ENCODE measurements at places on chromosomes 4 and X. TPM values are rescaled to one million over a fixed set of nuclear protein-coding genes. Genes with fewer than 3 reads are reported as not detected.

The SPACA5 gene
- polyA plus RNA-seq = not detected

The PGAM4 gene
- polyA plus RNA-seq = not detected

DNA sequence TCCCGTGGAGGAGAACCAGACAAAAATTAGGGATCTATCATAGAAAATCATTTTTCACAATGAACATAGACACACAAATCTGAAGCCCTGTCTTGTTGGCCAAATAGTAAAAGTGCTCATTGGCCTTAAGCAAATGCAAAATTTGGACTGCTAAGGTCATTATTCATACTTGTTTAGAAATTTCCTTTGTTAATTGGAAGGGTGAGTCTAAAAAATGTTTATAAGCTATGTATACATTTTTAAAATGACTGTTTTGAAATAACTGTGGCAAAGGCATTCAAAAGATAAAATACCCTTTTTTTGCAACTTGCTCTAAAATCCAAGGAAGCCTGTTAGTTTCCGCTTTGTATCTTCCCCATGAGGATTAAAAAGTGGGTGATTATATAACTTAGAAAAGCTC, 195.0 kb downstream of the ZNF330 start:
- no peak for DNase-seq

GRCh38 chrX:127888767-127889166, 163.4 kb downstream of the ACTRT1 start:
- no peak for DNase-seq

DNA sequence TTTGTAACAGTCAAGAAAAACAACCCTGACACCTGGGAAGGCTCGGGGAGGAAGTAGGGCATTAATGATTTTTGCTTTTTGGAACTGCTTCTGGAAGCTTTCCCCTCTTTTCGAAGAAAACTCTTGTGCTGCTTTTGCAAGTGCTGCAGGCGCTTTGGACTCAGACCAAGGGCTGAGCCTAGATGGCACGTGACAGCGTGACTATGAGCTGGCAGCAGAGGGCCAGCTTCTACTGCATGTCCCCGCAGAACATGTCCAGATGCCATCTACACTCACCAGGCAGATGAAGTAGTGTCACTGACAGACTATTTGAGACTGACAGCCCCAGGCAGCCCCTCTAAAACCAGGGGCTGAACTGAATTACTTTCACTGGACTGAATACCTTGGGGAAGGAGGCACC, 6.2 kb downstream of the NR0B1 start:
- DNase-seq = peak; percentile 72

DNA sequence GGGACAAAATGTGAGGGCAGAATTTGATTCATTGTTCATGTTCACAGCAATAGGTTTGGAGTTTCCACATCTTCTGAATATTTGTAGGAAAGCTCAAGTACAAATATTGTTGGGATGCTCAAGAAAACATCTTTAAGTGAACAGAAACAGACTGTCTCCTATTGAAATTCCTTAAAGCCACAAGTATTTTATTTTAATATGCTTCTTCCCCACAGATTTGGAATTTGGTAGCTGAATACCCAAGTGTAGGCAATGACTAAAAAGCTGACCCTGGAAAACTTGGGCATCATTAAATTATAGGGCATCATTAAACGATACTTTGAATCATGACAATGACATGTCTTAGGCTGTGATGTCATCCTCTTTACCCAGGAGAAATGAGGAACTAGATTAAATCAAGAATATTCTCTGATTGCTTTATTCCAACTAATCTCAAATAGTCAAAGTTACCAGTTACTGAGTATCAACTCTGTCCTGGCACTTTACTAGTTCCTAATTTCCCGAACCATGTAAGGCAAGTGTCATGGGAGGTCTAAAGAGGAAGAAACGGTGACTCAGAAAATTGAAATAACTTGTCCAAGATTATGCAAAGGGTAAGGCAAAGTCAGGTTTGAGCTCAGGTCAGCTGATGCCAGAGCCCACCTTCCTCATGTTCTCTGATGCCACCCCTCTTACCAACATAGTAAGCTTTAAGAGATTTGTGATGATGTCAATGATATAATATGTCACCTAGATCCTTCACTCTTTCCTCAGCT, 223.1 kb upstream of the LEF1 start:
- DNase-seq = no peak

- DNase-seq = no peak
Measured at GRCh38 chr4:54915276-54915675, 210.1 kb downstream of the KDR start.

- peak; percentile 7 for DNase-seq
Measured at GRCh38 chrX:150370589-150371312, 7.6 kb downstream of the MAMLD1 start.

- DNase-seq = no peak
Measured at GRCh38 chr4:71417150-71417549, 78.3 kb downstream of the SLC4A4 start.

GRCh38 chr4:107888237-107888636, 43.1 kb upstream of the CYP2U1 start:
- DNase-seq = no peak

- peak; percentile 50 for DNase-seq
Measured at GRCh38 chr4:13484749-13485221, 645 bp upstream of the RAB28 start.

- DNase-seq = no peak
Measured at GRCh38 chr4:129545599-129546278, 449.8 kb downstream of the C4orf33 start.

- DNase-seq = peak; percentile 19
Measured at GRCh38 chr4:151530783-151531182, 121.8 kb downstream of the FHIP1A start.
